ENCODE measurements at places on chromosomes 1 and 21.

DNA sequence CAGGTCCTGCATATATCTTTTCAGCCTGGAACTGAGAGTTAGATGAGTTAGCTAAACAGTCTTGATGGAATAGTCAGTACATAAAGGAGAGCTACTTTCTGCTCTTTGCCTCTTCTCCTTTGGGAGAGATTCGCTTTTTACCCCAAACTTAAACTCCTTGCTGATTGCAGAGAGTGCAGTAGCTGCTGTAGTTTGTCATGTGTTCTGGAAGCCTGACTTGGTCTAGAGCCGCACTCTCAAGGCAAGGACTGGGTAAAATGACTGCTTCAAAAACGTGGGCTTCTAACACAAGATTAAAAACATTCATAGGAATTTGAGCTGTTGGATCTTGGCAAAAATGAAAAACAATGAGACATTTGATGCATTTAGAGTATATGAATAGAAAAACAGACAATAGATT is 351.6 kb downstream of the RYR2 start:
- DNase-seq: no peak

DNA sequence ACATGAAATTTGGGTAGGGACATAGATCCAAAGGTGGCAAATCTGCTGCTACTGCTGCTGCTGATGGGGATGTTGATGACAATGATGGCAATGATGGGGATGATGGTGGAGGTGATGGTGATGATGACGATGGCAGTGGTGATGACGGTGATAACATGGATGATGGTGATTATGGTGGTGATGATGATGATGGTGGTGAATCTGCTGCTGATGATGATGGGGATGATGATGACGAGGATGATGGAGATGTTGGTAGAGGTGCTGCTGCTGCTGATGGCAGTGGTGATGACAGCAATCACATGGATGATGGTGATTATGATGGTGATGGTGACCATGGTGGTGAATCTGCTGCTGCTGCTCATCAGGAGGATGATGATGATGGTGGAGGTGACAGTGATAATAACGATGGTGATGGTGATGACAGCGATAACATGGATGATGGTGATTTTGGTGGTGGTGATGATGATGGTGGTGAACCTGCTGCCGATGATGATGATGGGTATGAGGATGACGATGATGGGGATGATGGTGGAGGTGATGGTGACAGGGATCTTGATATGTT is 341.0 kb upstream of the VAMP3 start:
- DNase-seq: no peak

DNA sequence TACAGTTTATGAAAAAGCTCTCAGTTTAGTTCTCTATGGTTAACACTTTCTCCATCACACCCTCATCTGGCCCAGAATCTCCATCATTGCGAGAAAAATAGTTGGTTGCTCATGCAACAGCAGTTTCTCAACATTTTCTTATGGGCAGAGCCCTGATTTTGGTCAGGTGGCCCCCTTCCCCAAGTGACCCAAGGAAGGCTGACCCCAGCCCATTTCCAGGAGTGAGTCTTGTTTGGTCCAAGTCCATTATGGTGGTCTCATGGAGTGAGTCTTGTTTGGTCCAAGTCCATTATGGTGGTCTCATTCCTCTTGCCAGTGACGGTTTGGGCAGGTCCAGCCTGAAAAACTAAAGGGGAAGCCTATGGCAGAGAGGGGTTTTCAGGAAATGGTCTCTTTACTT is 1.5 kb upstream of the TRIM62 start:
- DNase-seq: no peak

DNA sequence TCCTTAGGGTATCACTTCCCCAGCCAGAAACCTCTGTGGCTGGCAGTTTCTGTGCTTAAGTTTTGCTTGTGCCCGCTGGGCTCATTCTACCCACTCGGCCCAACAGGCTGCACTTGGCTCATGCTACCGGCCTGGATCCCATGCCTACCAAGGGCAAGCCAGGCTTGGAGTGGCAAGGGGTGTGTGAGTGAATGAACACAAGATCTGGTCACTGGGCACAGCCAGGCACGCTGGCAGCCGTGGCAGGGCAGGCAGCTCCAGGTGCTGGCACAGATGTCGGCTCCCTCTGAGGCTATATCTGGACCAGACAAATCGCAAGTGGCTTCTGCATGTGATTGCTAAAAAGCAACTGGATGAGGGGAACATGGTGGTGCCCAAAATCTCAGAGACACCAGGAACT is 740.5 kb upstream of the B3GALT2 start:
- no peak for DNase-seq

GRCh38 chr1:100076744-100077143 is 56.0 kb downstream of the SASS6 start:
- DNase-seq: no peak

- DNase-seq: peak; percentile 83
Measured at GRCh38 chr1:43979528-43980254, 681 bp downstream of the B4GALT2 start.

DNA sequence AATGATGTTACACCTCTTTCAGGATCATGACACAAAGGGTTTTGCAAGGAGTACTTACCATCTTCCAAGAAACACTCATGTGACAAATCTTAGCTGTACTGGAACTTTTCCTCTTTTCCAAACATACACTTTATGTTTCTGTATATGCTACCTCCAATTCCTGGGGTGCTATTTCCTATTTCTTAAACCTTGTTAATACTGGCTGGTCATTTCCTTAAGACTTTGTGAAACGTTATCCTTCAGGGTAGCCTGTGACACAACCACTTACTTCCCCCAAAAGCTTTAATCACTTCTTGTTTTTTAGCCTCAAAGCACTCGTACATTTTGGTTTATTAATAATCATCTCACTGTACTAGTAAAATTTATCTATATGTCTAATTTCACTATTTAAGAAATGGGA is 39.4 kb downstream of the OR10Z1 start:
- no peak for DNase-seq

GRCh38 chr1:217494767-217495166 is 136.1 kb downstream of the GPATCH2 start:
- no peak for DNase-seq

GRCh38 chr1:78765489-78765888 is 115.9 kb downstream of the IFI44 start:
- DNase-seq: no peak

- no peak for DNase-seq
Measured at GRCh38 chr1:116038679-116039078, 62.4 kb downstream of the SLC22A15 start.

GRCh38 chr1:109620401-109620791 is 759 bp downstream of the AMPD2 start:
- DNase-seq: peak; percentile 66

- DNase-seq: no peak
Measured at GRCh38 chr1:240682166-240682858, 70.4 kb upstream of the GREM2 start.

GRCh38 chr1:183416850-183417771 is 1.1 kb downstream of the NMNAT2 start:
- DNase-seq: peak; percentile 82

GRCh38 chr1:212045981-212046380 is 10.4 kb downstream of the DTL start:
- no peak for DNase-seq

GRCh38 chr1:228837817-228838716 is 102.8 kb downstream of the RHOU start:
- DNase-seq: no peak

DNA sequence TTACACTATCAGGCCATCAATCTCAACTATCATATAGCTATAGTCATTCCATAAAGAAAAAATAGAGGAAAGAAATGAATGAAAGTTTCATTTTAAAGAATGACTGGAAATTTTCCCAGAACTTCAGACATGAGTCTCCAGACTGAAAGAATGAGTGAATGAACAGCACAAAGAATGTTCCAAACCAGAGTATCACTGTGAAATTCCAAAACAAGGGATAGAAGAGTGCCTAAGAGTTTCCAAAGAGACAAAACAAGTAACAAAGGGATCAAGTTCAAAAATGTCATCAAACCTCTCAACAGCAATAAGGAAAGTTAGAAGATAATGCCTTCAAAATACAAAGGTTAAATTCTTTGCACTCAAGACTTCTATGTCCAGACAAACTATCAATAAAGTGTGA is 114.9 kb downstream of the DENND1B start:
- no peak for DNase-seq

DNA sequence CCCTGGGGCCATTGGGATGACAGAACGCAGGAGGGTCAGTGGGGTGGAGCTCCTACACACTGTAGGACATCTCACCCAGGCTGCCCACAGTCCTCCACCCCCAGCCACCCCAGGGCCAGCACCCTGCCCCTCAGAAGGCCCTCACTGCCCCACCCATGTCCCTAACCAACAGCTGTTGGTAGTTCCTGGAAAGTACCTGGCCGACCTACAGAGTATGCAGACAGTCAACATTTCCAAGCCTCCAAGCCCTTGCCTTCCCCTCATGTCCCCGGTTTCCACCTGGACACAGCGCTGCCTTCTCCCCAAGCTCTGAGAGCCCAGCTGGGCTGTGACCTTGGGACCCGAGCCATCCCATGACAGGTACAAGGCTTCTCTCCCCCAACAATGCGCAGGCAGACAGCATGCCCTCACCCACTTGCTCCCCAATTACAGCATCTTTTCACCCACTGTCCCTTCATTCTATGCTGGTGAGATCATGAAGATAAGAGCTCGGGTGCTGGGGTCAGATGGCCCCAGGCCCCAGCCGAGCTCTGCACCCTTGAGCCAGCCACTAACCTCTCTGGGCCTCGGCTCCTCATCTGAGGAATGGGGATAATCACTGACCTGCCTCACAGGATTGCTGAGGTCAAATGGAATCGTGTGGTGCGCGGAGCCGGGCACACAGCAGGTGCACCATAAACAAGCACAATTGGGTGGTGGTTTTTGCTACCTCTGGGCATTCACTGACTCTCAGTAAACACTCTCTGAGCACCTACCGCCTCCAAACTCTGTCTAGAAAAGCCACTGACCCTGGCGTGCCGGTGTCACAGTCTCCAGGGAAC is 11.2 kb downstream of the LAPTM5 start:
- no peak for DNase-seq

DNA sequence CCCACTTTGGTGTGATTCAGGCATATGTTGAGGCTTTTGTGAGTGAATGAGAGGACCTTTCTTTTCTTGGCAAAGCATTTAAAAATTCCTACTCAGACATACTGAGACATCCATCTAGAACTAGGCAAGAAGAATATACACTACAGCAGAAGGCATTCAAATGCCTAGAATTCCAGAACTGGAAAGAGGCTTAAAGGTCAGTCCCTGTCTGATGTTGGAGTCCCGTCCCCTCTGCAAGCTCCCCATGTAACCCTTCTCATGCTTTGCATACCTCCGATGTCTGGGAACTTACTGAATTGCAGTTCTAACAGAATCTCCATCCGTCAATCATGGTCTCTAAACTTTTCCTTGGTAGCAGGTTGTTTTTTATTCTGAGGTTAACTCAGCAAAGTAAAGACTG is 152.9 kb downstream of the ATP6V1G3 start:
- no peak for DNase-seq

- no peak for DNase-seq
Measured at GRCh38 chr1:185063719-185064118, 18.4 kb downstream of the RNF2 start.

DNA sequence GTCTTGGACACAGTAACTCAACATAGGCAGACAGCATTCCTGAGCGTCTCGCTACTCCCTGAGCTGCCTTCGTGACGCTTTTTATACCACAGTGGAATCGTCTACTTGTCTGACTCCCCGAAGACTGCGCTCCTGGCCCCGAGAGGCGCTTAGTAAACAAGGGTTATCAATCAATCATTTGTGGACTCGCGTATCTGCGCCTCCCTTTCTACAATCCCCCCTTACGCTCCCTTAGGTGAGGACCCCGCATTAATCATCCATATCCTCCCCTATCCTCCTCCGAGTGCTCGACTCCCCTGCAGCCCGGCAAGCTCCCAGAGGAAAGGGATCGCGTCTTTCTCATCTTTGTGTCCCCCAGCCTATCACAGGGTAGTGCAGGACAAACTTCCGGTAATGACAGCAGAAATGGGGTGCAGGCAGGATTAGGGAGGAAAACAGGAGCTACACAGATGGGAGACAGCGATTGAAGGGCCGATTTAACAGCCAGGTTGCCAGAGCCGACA is 522 bp downstream of the TMEM59 start:
- no peak for DNase-seq

DNA sequence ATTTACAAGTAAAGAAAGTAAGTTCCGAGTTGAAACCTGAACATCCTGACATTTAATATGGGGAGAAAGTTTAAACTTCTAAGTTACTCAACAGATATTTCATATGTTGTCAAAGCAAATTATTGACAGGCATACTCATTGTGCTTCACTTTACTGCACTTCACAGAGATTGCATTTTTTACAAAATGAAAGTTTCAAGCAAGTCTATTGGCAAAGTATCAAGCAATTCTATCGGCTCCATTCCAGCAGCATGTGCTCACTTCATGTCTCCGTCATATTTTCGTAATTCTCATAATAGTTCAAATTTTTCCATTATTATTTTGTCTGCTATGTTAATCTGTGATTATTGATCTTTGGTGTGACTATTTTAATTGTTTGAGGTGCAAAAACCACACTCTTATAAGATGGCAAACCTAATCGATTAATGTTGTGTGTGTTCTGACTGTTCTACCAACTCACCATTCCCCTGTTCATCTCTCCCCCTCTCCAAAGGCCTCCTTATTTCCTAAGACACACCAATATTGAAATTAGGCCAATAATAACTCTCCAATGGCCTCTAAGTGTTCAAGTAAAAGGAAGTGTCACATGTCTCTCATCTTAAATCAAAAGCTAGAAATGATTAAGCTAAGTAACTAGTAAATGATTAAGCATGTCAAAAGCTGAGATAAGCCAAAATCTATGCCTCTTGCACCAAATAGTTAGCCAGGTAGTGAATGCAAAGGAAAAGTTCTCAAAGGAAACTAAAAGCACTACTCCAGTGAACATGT is 68.2 kb upstream of the BCL9 start:
- no peak for DNase-seq

GRCh38 chr1:197145446-197146024 is 934 bp downstream of the ASPM start:
- DNase-seq: no peak

- no peak for DNase-seq
Measured at GRCh38 chr1:27522432-27523336, 32.7 kb upstream of the WASF2 start.

DNA sequence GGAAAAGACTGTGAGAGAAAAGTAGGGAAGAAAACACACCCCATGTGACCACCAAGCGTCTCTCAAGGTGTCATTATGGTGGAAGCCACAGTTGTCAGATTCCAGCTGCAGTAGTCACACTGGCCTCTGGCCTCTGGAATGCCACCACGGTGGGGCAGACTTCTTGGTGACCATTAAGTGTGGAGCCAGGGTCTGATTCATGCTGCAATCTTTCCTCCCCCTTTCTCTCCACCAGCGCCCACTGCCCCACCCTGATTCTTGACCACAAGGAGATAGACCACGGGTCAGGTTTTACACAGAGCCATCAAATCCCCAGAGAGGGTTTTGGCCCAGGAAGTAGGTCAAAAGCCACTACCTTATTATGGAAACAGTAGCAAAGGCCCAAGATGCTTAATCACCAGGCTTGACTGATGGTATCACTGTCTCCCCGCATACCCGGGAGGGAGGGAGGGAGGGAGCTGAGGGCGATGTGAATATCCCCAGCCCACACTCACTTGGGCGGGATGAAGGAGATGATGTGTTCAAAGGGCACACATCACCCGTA is 52.7 kb upstream of the GRHL3 start:
- no peak for DNase-seq
